Activated T-helper 9 cell treated with anti-CD3 and anti-CD28 coated beads, Interleukin-2, amount 50 U/mL, for 16 hours (primary cell): ENCODE measurements at places on chromosomes 7 and 10.

DNA sequence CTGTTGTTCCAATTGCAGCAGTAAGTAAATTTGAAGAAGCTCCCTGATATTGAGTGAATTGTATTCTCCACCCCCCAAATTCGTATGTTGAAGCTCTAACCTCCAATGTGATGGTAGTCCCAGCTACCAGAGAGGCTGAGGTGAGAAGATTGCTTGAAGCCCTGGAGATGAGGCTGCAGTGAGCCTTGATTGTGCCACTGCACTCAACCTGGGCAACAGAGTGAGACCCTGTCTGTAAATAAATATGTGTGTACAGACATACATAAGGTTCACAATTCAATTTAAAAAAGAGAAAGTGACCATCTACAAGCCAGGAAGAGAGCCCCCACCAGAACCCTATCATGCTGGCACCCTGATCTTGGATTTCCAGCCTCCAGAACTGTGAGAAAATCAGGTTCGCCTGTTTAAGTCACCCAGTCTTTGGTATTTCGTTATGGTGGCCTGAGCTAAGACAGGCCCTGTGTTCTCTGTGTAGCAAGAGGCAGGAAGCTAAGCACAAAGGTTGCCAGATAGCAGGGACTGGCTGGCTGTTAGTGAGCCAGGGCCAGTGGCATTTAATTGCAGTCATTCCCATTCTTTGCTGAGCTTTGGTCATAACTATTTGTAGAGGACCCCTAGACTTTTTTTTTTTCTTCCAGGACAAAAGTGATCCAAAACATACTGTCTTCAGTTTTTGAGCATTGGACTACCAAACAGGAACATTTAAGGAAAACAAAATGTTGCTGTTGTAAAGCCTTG lies 45.6 kb downstream of the AUTS2 start:
- no peak for DNase-seq

DNA sequence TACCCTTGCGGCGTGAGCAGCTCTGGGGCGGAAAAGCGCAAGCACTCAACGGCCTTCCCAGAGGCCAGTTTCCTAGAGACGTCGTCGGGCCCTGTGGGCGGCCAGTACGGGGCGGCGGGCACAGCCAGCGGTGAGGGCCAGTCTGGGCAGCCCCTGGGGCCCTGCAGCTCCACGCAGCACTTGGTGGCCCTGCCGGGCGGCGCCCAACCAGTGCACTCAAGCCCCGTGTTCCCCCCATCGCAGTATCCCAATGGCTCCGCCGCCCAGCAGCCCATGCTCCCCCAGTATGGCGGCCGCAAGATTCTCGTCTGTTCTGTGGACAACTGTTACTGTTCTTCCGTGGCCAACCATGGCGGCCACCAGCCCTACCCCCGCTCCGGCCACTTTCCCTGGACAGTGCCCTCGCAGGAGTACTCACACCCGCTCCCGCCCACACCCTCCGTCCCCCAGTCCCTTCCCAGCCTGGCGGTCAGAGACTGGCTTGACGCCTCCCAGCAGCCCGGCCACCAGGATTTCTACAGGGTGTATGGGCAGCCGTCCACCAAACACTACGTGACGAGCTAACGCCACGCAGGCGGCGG lies 12.6 kb downstream of the TRIM8 start:
- no peak for DNase-seq

DNA sequence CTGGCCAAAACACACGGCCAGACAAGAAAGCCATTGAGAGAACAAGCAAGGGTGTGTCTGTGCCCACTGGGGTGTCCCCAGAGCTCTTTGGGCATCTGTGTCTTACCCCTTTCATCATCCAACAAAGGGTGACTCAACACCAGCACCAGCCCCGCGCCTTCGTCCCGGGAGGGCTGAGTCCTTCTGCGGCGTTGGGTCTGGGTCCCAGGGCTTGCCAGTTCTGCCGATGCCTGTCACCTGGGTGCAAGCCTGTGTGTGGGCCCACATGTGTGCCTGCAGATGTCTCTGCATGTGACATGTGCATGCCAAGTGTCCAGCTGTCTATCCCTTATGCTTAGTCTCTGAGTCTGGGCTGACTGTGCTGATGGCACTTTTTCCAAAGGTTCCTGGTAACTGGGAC lies 24.4 kb upstream of the ELN start:
- no peak for DNase-seq

GRCh38 chr7:85586091-85586490 lies 399.2 kb upstream of the SEMA3D start:
- no peak for DNase-seq

- DNase-seq: no peak
Observed at GRCh38 chr7:3218411-3219225, 82.4 kb upstream of the SDK1 start.

GRCh38 chr10:13074563-13075451 lies 25.2 kb upstream of the OPTN start:
- DNase-seq: peak; percentile 24

- no peak for DNase-seq
Observed at GRCh38 chr7:65846008-65846570, 26.8 kb upstream of the VKORC1L1 start.

GRCh38 chr10:71860243-71861029 lies 9.4 kb upstream of the PSAP start:
- no peak for DNase-seq

- DNase-seq: no peak
Observed at GRCh38 chr7:45921381-45921698, 268 bp upstream of the IGFBP3 start.

- DNase-seq: no peak
Observed at GRCh38 chr7:78017591-78018100, 219.1 kb downstream of the PHTF2 start.

DNA sequence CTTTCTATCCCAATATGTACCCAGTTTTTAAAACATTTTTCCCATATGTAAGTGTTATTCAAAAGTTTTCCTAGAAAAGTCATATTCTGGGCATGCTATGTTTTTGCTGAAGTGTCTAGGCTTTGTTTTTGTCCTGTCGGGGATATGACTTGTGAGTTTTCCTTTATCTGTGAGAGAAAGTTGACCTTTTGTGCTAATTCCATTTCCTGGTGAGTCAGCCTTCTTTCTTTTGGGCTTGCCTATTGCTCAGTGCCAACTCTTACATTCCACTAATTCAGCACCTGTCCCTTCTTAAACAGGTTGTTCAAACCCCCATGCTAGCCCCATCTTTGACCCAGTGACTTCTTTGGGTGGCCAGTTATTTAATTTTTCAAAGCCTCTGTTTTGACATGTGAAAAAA lies 146.2 kb downstream of the AHR start:
- no peak for DNase-seq

DNA sequence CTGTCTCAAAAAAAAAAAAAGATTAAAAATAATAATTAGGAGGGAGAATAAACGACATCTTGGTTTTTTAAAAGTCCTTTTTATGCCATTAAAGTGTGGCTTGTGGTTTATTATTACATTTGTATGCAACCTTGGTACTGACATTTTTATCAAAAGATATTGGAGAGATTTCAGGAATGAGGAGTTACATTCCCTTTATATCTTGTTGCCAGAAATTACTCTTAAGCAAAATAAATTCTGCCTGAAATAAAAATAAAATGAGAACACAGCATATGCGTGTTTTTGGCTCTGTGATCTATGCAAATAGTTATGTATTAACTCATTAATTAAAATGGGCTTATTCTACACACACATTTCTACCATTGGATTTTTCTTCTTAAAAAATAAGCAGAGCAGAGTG lies 202.4 kb downstream of the BICC1 start:
- DNase-seq: no peak

DNA sequence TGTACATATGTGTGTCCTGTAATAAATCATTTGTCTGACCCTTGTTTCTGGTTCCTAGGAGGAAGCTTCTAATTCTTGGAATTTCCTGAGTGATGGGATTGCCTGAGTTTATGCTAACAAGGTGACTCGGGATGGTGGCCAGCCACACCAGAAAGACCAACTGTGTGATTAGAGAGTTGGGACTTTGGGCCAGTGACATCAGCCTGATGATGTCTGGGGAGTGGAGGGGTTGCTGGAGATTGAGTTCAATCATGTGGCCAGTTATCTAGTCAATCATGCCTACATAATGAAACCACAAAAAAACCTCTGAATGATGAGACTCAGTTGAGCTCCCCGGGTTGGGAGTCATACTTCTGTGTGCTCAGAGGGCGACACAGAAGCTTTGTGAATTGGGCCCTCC lies 23.5 kb upstream of the CARD11 start:
- no peak for DNase-seq

DNA sequence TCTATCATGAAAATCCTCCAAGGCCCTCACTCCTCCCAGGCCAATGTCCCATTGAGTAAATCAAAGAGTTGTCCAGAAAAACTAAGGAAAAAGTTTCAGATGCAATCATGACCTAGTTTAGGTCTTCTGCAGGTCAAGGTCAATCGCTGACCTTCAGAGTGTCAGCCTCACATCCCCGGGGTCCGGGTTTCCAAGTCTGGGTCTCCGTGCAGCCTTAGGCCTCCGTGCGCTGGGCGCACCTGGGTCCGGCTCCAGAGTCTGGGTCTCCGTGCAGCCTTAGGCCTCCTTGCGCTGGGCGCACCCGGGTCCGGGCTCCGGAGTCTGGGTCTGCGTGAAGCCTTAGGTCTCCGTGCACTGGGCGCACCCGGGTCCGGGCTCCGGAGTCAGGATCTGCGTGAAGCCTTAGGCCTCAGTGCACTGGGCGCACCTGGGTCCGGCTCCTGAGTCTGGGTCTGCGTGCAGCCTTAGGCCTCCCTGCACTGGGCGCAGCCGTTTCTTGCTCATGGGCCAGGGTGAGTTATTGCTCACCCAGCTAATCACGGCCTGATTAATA lies 236.2 kb downstream of the TCERG1L start:
- no peak for DNase-seq

- DNase-seq: no peak
Observed at GRCh38 chr10:110475722-110476515, 21.8 kb upstream of the DUSP5 start.

GRCh38 chr10:24209946-24210491 lies 1.1 kb downstream of the KIAA1217 start:
- DNase-seq: peak; percentile 11

DNA sequence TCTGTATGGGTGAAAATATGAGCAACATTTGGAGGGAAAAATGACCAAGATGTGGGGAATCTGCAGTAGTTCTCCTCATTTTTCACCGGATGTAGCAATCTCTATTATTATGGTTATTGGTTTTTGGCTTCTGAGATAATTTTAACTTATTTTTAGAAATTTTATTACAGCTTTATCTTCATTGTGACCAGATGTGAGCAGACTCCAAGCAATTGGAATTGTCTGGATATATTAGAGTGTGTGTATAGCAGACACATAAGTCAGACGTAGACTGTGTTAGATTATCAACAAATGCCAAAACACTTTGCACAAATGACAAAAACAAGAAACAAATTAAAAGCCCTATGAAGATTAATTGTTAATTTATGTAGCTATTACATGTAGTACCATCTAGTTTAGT lies 249.1 kb downstream of the DNAJB9 start:
- DNase-seq: no peak

GRCh38 chr7:8214244-8214824 lies 47.6 kb downstream of the ICA1 start:
- no peak for DNase-seq

GRCh38 chr10:133159950-133160825 lies at the start of gene KNDC1:
Gene KNDC1 (plus strand): TSS chr10:133160219. CDS start chr10:133160468, 249 bp downstream.
- DNase-seq: no peak

GRCh38 chr7:117375380-117375779 lies 51.9 kb downstream of the ASZ1 start:
- DNase-seq: no peak

DNA sequence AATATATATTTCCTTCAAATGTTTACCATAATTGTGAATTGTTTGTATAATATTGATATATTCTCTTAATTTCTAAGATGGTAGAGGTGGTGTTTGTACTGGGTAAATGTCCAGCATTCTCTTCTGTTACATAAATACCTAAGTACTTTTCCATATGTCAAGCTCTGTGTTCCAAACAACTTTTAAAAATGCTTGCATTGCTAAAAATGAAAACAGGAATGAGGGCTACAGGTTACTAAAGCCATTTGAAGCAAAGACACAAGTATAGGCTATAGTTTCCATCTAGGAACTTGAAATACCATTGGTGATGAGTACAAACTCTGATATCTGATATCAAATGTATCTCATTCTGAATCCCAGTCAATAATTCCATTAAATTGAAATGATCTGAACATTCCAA lies 233.6 kb upstream of the SORCS1 start:
- no peak for DNase-seq

GRCh38 chr10:69237528-69238159 lies 17.5 kb downstream of the HKDC1 start:
- DNase-seq: peak; percentile 79

DNA sequence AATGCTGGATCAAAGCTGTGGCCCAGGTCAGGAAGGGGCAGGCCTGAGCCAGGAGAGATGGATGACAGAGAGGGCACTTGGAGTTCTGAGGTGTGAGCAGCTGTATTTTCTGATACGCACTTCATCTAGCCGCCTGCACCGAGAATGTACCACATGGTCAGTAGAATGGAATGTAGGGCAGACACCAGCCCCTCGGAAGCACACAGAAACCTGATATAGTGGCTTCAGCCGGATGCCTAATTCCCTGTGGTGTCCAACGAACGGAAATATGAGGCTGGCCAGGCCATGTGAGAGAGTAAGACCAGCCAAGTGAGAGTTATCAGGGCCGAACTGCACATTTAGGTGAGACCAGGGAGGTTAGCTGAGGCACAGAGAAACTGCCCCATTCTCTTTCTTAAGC lies 46.7 kb upstream of the PLCE1 start:
- DNase-seq: no peak

DNA sequence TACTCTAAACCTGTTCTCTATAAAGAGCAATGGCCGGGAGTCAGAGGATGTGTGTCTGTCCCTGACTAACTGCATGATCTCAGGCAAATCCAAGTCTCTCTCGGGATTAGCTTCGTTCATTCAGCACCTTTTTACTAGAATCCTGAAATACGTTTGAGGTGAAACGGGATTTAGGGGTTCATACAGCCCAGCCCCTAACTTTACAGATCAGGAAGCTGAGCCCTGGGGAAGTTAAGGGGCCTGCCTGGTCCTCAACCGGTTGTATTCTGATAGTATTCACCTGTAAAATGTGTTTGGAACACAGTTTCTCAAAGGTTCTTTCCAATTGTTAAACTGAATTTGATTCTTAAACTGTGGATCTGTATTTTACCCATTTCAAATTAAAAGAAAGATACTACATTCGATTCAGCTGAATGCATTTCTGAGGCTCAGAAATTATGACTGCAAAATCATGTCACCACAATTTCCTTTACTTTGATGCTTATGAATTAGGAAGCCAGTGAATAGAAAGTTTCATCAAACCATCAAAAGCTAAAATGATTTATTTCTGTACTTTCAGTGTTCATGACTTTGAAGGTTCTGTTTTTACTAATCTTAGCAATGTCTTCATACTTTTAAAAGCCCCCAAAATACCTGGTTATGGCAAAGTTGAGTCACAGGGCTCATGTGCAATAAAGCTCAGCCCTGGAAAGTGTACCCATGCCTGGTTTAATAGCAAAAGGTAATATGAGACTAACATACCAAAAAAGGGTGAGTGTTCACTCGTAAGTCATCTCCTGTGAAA lies 28.9 kb upstream of the EZH2 start:
- DNase-seq: no peak
